Nasal cavity respiratory epithelium epithelial cell of viscerocranial mucosa (primary cell): ENCODE measurements at places on chromosomes 11 and 22. TPM values are rescaled to one million over a fixed set of nuclear protein-coding genes. Genes with fewer than 3 reads are reported as not detected.

NXPE2 gene
- 0.07 TPM in 1 of 2 replicates, not detected in the other for total RNA-seq

OR8B2 gene
- total RNA-seq = not detected in 2 replicates

SMIM38 gene
- total RNA-seq = 0.21 and 0.68 TPM in 2 replicates

P2RX6 gene
- total RNA-seq = 0.34 and 0.57 TPM in 2 replicates

MS4A15 gene
- total RNA-seq = not detected in 2 replicates

VPREB1 gene
- not detected in 2 replicates for total RNA-seq

KDM4D gene
- total RNA-seq = 0.78 and 1.0 TPM in 2 replicates

TBX10 gene
- total RNA-seq = not detected in 2 replicates

CRYBA4 gene
- not detected in 2 replicates for total RNA-seq

OR2AG1 gene
- not detected in 2 replicates for total RNA-seq

CAPN5 gene
- 2.1 and 3.3 TPM in 2 replicates for total RNA-seq

ABCG4 gene
- under 0.01 and 0.07 TPM in 2 replicates for total RNA-seq

CSF2RB gene
- total RNA-seq = under 0.01 TPM in 2 replicates

GLYATL1 gene
- total RNA-seq = not detected in 2 replicates

ASRGL1 gene
- 0.14 and 0.34 TPM in 2 replicates for total RNA-seq

OR51E2 gene
- total RNA-seq = not detected in 2 replicates

BDNF gene
- total RNA-seq = 0.68 and 1.4 TPM in 2 replicates

GAB4 gene
- not detected in 2 replicates for total RNA-seq

PANX3 gene
- not detected in 2 replicates for total RNA-seq

B4GALNT4 gene
- 4.8 and 17.3 TPM in 2 replicates for total RNA-seq

APOBEC3B gene
- 0.34 and 0.50 TPM in 2 replicates for total RNA-seq

HMOX1 gene
- total RNA-seq = 6.2 and 13.7 TPM in 2 replicates

SPDYC gene
- not detected in 2 replicates for total RNA-seq

CASP4 gene
- 168 and 201 TPM in 2 replicates for total RNA-seq

HOATZ gene
- total RNA-seq = not detected in 2 replicates

RFPL1 gene
- not detected in 2 replicates for total RNA-seq

TYR gene
- not detected in 2 replicates for total RNA-seq

CARNS1 gene
- under 0.01 TPM in 1 of 2 replicates, not detected in the other for total RNA-seq

OR51B4 gene
- total RNA-seq = not detected in 2 replicates

OR8B4 gene
- total RNA-seq = not detected in 2 replicates

CRYBB1 gene
- total RNA-seq = not detected in 2 replicates

PHOX2A gene
- total RNA-seq = not detected in 2 replicates

MS4A8 gene
- total RNA-seq = not detected in 2 replicates

NEFH gene
- 0.28 and 0.34 TPM in 2 replicates for total RNA-seq

BIK gene
- total RNA-seq = 22.9 and 30.5 TPM in 2 replicates

DSCAML1 gene
- not detected in 2 replicates for total RNA-seq

RASD2 gene
- under 0.01 and 0.14 TPM in 2 replicates for total RNA-seq

TMEM45B gene
- total RNA-seq = 59.0 and 253 TPM in 2 replicates

TRIM51 gene
- total RNA-seq = not detected in 2 replicates

RNF215 gene
- 9.2 and 14.9 TPM in 2 replicates for total RNA-seq

MFRP gene
- not detected in 2 replicates for total RNA-seq

CDC45 gene
- total RNA-seq = 0.21 and 0.68 TPM in 2 replicates

MMP10 gene
- 0.93 and 10.3 TPM in 2 replicates for total RNA-seq

ARHGEF12 gene
- total RNA-seq = 97.4 and 151 TPM in 2 replicates

OR51I1 gene
- total RNA-seq = not detected in 2 replicates

MRPL23 gene
- 30.0 and 48.2 TPM in 2 replicates for total RNA-seq

GNAZ gene
- total RNA-seq = 0.14 TPM in 1 of 2 replicates, not detected in the other

C1QTNF4 gene
- under 0.01 TPM in 1 of 2 replicates, not detected in the other for total RNA-seq

OR52E5 gene
- total RNA-seq = not detected in 2 replicates

NCF4 gene
- total RNA-seq = not detected in 2 replicates

ARL2 gene
- total RNA-seq = 60.5 and 67.8 TPM in 2 replicates

IGLL5 gene
- not detected in 2 replicates for total RNA-seq

INTS4 gene
- 22.2 and 25.9 TPM in 2 replicates for total RNA-seq

C11orf42 gene
- not detected in 2 replicates for total RNA-seq
